ENCODE measurements at places on chromosomes 5 and 9.
A peak's percentile ranks its signal among the peaks of the same experiment; 100 is the strongest.

DNA sequence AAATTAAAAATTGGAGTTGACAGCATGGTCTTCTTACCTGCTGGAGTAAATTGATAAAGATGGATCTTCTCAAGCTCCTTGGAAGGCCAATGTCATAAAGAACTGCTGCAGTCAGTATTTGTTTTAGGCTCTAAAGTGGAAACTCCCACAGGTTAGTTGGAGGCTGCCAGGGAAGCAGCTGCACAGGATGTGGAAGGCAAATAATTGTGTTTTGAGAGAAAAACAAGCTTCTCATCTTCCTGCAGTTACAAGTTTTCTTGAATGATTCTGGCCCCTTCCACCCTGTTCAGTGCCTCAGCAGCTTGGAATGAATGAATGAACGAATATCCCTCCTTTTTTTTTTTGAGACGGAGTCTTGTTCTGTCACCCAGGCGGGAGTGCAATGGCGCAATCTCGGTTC lies 13.9 kb downstream of the MROH2B start:
- DNase-seq = no peak

DNA sequence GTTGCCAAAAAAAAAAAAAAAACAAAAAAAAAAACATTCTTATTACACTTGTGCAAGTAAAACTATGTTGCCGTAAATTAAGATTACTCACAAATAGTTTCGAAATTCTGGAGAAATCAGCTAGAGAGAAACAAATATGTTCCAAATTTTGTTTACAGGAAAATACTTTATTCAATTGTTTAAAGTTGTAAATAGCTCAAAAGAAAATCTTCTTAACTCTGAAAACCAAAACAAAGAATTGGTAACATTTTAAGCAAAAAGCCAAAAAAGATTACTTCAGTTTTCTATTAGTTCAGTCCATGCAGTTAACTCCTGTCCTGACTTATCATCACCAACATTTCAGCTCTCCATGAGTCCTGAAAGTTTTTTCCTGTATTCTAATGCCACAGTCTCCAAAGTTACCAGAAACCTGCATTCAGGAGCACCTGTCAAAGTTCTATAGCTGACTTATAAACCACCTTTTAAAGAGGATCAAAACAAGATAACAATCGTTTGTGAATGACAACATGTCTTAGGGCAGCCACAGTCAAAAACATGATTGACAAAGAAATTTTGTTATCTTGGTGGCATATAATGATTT lies 194.1 kb downstream of the RANBP17 start:
- DNase-seq = no peak

DNA sequence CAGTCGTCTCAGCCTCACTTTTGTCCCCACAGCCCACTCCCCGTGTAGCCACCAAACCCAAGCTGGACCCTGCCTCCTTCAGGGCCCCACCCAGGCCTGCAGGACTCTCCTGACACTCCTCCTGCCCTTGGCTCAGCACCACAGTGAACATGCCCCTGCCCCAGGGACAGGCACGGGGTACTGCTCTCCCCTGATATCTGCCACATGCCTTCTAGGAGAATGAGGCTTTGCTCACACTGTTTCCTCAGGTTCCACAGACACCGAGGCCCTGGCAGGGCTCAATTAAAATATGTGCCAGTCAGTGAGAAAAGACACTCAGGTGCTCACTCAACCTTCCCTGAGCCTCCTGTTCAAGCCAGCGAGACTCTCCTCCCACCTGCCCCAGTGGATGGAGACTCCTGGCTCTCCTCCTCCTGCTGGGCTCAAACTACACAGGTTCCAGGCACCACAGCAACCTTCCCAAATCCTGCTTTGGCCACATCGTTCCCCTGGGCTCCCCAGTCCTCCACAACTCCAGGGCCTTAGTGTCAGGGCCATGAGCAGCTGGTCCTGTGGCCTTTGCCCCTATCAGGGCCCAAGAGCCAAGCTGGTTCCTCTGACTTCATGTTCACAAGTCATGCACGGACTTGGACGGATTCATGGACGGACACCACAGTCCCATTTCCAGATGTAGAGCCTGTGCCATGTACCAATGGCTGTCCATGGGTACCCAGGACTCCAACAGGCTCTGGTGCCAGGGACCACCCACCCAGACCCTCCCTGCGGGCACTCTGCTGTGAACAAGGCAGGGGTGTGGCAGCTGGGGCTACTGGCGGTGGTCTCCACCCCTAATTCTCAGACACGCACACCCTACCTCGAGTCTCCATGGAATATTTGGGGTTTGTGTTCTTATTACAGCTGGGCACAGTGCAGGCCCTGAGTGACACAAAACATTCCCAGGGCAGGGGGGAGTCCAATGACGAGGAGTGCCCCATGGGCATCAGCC lies 36.6 kb downstream of the BICD2 start:
- DNase-seq = peak; percentile 24

GRCh38 chr5:132425975-132426524 lies 56.5 kb downstream of the SLC22A5 start:
- DNase-seq = no peak

DNA sequence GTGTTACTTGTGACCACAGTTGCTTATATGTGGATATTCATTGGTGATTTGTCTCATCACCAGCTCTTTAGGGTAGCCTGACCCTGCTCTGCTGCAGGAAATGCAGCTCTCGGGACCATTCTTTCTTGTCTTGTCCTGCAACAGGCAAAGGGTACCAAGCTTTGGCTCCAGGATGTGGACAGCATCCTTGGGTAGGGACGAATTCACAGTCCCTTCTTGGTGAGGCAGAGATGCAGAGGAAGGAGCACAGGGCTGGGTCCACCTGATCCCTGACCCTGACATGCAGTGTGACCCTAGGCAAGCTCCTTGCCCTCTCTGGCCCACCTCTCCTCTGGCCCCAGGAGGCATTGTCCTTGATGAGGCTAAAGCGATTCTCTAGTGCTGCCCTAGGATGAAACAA lies 37.0 kb upstream of the SYNPO start:
- no peak for DNase-seq

DNA sequence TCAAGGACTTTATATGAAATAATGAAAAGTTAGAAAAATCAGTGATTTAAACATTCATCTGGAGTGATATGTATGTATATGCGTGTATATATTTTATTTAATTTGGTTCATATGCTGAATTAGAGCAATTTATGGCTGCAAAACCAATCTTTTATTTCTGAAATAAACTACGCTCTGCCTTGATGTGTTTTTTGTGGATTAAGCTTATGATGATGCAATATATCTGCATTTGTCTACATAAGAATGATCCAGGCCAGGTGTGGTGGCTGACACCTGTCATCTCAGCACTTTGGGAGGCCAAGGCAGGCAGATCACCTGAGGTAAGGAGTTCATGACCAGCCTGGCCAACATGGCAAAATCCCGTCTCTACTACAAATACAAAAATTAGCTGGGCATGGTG lies 1842.3 kb upstream of the CDH6 start:
- DNase-seq = no peak

DNA sequence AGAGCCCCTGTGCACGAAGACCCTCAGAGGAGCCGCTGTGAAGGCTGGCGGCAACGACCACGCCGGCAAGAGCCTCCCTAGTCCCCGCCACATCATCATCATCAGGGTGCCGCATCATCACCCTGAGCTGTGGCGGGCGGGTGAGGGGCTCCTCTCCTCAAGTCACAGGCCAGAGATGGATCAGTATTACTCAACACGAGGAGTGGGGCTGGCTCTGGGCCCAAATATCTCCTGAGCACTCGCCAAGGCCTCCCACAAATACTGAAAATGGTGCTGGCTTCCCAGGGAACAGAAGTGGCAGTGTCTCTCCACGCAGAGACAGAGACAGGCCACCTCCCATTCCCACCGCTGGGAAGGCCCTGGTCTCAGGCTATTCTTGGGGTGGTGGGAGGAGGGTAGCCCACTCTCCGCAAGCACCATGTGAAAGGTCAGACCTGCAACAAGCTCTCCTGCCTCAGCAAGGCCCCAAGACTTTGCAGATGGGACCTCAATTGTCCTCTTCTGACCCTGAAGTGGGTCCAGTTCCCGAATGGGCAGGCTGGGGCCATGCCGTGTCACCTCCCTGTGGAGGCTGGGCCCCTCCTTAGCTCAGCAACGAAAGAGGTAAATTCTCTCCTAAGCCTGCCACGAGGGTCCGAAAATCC lies 39.3 kb upstream of the ZNF354A start:
- no peak for DNase-seq

GRCh38 chr5:157820593-157821252 lies 38.2 kb downstream of the CLINT1 start:
- no peak for DNase-seq

DNA sequence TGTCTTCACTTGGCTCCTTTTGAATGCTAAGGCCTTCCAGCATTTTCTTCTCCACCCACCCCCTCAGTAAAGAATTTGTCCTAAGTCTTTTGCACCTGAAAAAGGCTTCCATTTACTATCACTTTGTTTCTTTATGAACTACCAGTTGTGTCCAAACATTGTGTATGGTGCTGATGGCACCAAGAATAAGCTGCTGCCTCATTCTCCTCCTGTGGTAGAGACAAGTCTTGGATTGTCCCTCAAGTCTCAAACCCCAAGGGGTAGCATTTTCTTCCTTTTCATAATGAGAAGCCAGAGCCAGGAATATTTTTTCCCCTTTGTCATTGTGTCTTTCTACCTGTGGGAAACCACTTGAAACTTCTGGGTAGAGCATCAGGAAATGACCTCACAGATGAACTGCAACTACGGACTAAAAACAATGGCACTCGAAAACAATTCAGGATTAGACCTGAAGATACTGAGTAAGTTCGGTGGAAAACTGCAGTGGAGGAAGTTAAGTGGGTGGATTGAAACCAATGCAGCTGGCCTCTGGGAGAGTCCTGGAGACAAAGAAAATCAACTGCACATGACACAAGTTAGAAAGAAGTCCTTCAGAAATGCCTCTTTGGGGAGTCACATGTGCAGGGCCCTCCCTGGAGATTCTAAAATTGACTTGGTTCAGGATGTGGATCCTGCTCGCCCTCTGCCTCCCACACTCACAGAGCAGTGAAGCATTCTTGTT lies 80.5 kb downstream of the SH3RF2 start:
- no peak for DNase-seq
